ENCODE measurements at places on chromosomes 3 and 15. TPM values are rescaled to one million over a fixed set of nuclear protein-coding genes. Genes with fewer than 3 reads are reported as not detected.

GRCh38 chr3:11371747-11372146 lies 99.5 kb downstream of the ATG7 start:
- DNase-seq, result no peak

Gene TLR9
- total RNA-seq, result not detected

Gene RASL12
- not detected for total RNA-seq

Gene ZBED2
- total RNA-seq, result 0.22 TPM

Gene TMEM212
- not detected for total RNA-seq

Gene SUSD5
- total RNA-seq, result 0.43 TPM

Gene ZNF662
- not detected for total RNA-seq

DNA sequence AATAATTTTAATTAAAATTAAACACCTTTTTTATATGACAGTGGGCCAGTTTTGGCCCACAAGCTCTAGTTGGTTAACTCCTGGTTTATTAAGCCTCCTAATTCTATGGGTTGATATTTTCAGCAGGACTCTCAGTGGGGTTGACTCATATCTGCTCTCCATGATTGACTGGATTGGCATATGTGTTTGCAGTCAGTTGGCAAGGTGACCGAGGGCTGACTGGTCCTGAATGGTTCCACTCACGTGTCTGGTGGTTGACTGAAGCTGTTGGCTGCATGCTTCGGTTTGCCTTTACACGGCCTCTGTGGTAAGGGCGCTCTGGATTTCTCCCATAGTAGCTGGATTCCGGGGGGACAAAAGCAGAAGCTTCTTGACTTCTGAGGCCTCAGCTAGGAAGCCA lies 65.3 kb upstream of the ZNF280D start:
- DNase-seq, result no peak

DNA sequence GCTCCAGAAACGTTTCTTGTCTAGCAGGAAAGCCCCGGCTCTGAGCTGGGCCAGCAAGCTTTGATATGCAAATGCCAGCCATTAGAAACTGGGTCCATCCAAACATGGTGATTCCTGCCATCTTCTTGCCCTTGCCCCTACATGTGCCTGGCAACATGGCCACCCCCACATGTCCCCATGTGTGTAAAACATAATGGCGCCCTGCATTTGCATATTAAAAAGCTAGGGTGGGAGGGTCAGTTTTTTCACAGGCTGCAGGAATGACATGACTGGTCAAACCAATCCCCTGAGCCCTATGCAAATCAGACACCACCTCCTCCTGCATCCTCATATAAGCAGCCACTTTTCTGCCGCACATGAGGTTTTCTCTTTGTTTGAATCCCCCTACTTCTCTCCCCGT lies 21.2 kb downstream of the GPR156 start:
- DNase-seq, result no peak

GRCh38 chr3:123352134-123352554 lies 96.7 kb downstream of the ADCY5 start:
- no peak for DNase-seq

- no peak for DNase-seq
These were observed 192.7 kb downstream of the DIPK2A start for GRCh38 chr3:144164352-144164751.

DNA sequence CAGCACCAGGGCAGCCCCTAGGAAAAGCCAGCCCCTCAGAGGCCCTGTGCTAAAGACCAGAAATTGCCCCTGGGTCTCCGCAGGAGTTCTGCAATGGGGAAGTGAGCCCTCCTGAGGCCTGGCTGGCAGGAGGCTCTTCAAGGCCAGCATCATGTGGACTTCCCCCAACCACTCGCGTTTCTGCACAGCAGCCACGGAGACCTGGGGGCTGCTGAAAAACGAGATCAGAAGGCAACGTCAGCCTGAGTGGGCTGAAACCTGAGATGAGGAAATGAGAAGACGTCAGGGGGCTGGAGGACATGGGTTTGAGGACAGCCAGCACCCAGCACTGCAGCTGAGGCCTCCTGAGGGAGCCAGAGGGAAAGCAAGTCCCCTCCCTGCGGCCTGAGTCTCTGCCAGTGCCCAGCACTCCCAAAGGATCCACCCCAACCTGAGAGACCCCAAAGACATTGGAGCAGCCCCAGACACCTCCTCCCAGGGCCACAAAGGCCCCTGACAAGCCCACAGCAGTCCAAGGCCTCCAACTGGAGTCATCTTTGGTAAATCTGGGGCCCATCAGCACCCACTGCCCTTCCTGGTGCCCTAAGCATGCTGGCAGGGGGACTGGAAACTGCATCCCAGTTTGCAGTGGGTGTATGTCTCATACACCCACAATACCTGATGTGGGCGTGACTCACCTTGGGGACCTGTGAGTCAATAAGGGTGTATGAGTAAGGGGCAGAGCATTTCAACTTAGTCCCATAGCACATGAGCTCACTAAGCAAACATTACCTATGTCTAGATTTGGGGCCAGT lies 29.2 kb upstream of the CYP11A1 start:
- DNase-seq, result peak; percentile 81

DNA sequence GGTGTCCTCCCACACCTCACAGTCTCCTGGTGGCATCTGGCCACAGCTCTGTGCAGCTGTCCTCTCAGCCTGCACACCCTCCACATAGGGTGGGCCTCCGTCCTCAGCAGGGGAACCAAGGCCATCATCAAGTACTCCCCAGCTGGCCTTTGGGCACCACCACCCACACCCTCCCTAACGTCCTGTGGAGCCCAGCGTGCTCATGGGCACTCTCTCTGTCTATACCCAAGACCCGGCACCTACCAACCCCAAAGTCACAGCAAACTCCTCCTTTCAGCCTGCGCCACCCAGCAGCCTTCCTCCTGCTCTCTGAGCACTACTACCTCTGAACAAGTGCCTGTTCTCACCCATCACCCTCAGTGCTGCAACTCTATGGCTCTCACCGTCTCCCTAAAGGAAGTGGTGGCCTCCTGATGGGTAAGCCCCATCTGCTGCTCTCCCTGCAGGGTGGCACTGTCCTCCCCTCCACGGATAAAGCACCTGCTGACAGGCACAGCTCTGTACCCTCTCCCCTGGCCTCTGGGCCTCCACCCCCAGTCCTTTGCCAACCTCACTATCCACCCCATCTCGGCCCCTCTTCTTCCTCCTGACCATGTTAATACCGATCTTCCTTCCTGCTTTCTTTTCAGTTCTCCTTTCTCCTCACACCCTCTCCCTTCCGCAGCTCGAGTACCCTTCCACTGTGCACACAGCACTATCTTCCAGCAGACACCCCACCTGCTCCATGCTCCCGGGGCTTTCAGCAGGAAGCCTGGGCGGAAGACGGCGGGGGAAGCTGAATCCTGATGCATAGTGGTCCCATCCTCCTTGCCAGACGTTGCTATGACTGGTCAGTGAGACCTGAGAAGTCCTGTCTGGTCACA lies 31.5 kb downstream of the SLC41A3 start:
- no peak for DNase-seq

Gene ANKDD1A
- 2.4 TPM for total RNA-seq

- no peak for DNase-seq
These were observed 169.9 kb downstream of the WDR72 start for GRCh38 chr15:53589520-53590057.

DNA sequence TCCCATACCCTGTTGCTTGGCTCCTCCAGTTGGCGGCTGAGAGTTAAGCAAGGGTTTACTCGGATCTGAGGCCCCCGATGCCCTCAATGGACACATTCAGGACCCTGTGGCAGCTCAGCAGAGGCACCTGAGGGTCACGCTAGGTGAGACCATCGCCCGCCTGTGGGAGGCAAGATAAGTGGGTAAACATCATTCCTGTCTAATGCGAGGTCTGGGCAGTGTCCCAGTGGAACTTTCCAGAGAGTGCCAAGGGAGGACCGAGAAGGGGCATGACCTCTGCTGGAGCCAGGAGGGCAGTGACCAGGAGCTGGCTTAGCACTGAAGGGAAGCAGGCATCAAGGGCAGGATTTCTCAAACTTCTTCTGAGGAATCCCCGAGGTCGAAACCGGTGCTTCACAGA lies 65.4 kb upstream of the SEC61A1 start:
- no peak for DNase-seq

DNA sequence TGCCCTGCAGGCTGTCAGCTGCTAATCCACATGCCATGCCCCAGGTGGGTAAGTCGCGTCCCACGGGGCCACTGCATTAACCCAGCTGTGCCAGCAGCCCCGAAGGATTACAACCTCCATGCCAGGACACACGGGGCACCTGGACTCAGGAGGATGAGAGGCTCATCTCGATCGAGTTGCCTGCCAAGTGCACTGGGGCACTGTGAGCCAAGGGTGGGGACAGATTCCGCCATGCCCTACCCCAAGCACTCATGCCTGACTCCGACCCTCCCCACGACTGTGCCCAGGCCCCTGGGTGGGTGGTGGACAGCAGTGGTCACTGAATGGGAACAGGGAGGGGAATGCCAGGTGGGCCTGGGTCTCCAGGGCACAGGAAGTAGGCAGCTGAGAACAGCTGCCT lies 20.7 kb upstream of the SNRPA1 start:
- no peak for DNase-seq

- no peak for DNase-seq
These were observed 12.6 kb upstream of the IGF2BP2 start for GRCh38 chr3:185837414-185837813.

- peak; percentile 21 for DNase-seq
These were observed 47.5 kb downstream of the MYH15 start for GRCh38 chr3:108462899-108463298.

DNA sequence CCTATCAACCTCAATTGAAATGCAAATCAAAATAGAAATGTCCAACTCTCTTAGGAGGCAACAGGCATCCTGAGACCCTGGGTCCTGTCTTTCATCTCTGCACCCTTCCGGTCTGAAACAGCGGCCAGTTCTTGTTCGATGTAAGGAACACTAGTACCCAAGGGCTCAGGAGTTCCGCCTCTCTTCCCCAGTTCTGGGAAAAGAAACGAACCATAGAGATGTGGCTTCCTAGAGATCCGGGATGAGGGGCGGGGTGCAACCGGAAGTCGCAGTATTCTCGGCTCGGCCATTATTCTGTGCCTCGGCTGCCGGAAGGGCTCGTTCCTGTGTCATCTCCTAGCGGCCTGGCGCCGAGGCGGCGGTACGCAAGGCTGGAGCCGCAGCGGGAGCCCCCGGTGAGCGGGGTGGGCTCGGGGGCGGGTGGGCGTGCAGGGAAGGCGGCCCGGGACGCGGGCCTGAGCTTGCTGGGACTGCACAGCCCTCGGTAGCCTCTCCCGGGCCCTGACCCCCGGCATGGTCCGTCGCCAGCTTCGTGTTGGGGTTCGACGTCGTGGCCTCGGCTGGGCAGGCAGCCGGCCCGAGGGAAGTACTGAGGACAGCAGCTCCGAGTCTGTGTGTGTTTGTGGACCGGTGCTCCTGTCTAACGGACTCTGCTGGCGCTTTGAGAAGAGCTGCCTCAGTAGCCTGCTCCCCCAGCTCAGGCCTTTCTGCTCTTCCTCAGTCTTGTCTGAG lies at the start of gene ZNF197:
Gene ZNF197, plus strand, starts transcription at position 288 of the 732 bp plus-strand sequence. CDS start 4,119 bp downstream, outside the sequence.
- peak; percentile 84 for DNase-seq

Gene CHDH
- total RNA-seq, result not detected

DNA sequence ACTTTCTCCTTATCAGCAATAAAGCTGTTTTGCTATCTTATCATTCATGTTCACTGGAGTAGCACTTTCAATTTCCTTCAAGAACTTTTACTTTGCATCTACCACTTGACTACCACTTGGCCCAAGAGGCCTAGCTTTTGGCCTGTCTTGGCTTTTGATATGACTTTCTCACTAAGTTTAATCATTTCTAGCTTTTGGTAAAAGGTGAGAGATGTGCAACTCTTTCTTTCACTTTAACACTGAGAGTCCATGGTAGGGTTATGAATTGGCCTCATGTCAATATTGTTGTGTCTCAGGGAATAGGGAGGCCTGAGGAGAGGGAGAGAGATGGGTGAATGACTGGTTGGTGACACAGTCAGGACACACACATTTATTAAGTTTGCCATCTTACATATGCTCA lies 31.0 kb upstream of the FAM3D start:
- DNase-seq, result no peak

DNA sequence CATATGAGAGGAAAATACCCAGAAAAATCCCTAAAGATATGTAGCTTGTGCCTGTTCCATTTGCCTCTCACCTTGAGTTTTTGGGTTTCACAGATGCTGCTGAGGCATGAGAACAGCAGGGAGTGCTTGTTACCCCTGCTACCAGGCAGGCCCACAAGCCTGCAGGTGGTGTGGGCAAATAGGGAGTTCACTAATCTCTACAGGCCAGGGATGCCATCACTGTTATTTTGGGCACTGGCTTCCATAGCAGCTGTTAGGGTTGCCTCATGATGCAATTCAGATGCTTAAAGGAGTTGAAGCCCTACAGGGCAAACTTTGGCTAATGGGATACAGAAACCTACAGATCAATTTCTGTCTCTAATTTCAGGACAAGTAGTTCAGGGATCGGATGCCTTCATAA lies 873.5 kb downstream of the OTOL1 start:
- DNase-seq, result no peak

- no peak for DNase-seq
These were observed 419.7 kb downstream of the FGF12 start for GRCh38 chr3:192307631-192308030.

DNA sequence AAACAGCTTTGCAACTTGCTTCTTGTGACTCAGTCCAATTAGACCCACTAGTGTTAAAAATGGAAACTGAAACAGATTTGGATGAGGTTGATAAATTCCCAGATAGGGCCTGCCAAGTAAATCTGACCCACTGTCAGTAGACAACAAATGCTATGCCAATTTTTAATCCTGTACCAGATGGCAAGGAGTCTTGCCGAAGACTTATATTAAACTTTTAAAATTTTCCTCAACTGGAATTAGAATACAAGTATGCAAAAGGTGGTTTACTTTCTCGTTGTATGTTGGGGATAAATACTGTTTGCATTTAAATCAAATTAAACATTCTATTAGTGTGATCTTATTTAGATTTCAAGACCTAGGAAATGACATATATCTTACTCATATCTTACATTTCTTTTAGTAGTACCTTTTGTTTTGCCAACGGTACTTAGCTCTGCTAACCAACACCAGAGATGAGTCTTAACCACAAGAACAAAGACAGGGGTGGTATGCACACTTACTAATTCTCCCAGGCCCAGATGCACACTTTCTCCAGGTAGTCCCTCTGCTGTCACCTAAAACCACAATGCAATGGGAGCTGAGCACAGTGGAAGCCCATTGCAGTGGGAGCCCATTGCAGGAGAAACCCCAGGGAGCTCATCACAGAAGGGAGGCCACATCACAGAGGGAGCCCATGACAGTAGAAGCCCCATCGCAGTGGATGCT lies 77.8 kb downstream of the WWTR1 start:
- DNase-seq, result peak; percentile 60

Gene ANKRD63
- not detected for total RNA-seq

Gene ABI3BP
- 10.1 TPM for total RNA-seq

- no peak for DNase-seq
These were observed 32.9 kb upstream of the SLC22A13 start for GRCh38 chr3:38232701-38233100.

DNA sequence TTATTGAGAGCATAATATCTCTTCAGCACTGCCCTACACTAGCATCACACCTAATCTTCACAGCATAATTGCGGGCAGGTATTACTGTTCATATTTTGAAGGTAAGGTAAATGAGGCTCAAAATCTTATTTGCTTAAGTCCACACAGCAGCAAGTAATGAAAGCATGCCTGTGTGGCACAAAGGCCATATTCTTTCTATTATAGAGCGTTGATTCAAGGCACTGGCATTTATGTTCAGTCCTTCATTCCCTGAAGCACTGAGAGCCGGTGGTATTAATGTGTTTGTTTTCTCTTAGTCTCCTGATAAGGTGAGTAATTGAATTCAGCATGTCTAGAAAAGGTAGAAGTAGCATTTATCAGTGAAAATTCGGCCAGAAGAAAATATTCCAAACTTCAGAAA lies 231.2 kb downstream of the BBX start:
- no peak for DNase-seq

GRCh38 chr15:101115393-101115785 lies 136.5 kb downstream of the CHSY1 start:
- no peak for DNase-seq

Gene ZMYND10
- 1.1 TPM for total RNA-seq
